T-helper 9 cell (primary cell): ENCODE measurements at places on chromosomes 1 and 21.

GRCh38 chr1:174352117-174352516 is 95.6 kb upstream of the GPR52 start:
- no peak for DNase-seq

- no peak for DNase-seq
These were observed 32.0 kb upstream of the RCAN3 start for GRCh38 chr1:24470592-24470991.

DNA sequence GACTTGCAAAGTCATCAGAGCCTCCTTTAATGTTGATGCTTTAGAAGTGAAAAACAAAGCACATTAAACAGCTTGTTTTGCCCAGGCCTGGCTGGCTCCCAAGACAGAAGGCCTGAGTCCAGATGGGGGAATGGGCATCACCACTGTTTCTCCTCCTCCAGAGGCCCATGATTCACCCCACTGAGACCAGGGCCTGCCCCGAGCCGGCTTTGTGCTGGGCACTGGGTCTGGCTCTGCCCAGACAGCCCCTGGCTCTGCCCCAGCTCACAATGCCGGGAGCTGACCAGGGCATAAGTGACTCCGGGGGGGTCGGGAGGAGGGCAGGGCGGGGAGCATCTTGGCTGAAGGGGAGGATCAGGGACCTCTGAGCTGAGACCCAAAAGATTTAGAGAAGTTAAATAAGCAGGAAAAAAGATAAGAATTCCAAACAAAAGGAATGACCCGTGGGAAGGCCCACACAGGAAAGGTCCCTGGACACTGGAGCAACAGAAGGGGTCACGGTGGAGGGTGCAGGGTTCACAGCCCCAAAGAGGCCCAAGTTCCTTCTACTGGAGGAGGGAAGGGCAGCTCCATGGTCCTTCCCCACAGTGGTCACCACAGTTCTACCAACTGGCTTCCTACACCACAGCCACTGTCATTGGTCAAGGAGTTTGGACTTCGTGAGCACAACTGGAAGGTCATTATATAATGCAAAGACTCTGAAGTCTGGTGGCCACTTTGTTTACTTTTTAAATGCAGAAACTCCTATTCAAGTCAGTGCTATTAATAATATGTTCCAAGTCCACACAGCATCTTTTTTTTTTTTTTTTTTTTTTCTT is 5.5 kb downstream of the C2CD2 start:
- no peak for DNase-seq

- no peak for DNase-seq
These were observed 61.3 kb downstream of the NFASC start for GRCh38 chr1:204931768-204932572.

- no peak for DNase-seq
These were observed 134.6 kb upstream of the RUNX3 start for GRCh38 chr1:25064465-25065240.

DNA sequence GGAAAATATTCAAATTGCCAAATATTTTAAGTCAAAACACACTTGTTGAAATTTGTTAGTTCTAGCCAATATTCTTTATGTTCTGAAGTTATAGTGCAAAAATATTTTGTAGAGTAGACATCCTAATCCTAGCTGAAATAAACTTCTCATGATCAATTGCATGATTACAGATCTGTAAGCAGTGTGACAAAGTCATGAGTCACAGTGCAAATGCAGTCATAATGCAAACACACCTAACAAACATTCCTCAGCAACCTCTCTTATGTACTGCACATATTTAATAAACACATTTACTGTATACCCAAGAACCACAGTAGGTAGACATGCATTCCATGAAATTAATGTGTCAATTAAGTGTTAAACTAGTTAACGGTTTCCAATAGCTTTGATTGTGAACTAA is 1857.4 kb downstream of the NCAM2 start:
- DNase-seq: no peak

DNA sequence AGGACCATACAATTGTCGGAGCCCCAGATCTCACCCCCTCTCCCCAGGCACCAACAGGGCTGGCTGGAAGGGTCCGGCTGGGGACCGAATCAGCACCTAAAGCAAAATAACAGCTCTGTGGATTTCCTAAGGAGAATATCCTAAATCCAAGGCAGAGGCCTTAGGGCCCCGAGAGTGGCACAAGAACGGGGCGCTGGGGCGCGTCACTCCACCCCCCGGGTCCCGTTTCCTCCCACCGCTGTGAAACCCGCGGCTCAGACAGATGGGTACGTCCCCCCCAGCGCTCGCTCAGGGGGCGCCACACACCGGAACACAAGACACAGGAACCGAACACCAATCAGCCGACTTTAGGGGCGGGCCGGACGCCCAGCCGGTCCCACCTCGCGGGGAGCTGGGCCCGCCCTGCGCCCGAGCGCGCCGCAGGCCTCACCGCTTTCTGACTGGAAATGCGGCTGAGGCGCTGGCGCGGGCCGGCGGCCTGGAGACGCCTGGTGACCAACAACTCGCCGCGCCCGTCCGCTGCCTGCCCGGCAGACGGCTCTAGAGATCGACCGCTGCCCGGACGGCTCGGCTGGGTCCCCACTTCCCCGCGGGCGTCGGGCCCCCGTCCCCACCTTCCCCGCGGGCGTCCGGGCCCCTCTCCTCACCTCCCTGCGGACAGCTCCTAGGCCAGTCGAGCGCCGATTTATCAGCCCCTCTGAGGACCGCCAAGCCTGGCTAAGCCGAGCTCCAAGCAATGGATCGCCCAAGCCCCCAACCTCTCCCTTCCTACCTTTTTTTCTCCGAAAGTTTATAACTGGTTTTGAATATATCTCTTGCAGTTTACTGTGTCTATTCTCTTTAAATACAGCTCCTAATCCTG is at the start of gene HFM1:
HFM1 (minus strand) TSS at position 687 of the 862 bp plus-strand sequence. CDS start 3,755 bp downstream, outside the sequence.
- no peak for DNase-seq

DNA sequence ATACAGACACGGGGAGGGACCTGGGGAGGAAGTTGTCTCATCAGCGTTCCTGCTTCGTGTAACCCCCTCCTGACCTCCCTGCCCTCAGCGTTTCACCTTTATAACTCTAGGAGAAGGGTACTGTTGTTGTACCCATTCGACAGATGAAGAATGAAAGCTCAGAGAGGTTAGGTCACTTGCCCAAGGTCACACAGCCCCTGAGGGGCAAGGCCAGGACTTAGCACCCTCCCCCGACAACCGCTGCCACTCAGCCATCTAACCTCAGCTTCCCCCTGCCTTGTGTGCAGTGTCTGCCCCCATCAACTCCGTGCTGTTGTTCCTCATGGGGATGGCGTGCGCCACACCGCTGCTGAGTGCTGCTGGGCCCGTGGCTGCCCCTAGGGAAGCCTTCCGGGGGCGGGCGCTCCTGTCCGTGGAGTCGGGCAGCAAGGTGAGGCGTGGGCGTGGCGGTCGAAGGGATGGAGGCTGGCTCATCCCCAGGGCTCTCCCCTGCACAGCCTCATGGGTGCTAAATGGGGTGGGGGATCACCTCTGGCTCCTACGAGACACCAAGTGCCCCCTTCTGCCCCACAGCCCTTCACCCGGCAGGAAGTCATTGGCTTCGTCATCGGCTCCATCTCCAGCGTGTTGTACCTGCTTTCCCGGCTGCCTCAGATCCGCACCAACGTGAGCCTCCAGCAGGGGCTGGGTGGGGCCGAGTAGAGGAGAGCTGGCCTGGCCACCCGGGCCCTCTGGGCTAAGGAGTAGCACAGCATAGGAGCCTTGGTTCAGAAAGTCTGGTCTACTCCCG is 14.0 kb downstream of the SLC66A1 start:
- no peak for DNase-seq

- no peak for DNase-seq
These were observed 110.9 kb downstream of the NTPCR start for GRCh38 chr1:233061265-233061664.

DNA sequence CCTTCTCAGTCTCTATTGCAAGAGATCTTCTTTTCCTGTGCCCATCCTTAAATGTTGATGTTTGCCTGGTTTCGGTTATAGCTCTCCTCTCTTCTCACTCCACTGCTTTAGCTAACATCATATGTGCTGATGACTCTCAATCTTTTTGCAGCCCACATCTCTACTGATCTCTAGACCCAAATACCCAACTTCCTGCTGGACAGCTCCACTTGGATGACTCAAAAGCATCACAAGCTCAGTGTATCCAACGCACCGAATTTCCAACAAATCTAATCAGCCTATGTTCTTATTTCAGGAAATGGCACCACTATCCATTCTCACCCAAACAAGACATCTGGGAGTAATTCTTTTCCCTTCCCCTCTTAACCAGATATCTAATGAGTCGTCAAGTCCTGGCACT is 79.1 kb upstream of the ARTN start:
- DNase-seq: no peak

GRCh38 chr1:210231846-210232510 is 618 bp upstream of the SERTAD4 start:
- DNase-seq: no peak

DNA sequence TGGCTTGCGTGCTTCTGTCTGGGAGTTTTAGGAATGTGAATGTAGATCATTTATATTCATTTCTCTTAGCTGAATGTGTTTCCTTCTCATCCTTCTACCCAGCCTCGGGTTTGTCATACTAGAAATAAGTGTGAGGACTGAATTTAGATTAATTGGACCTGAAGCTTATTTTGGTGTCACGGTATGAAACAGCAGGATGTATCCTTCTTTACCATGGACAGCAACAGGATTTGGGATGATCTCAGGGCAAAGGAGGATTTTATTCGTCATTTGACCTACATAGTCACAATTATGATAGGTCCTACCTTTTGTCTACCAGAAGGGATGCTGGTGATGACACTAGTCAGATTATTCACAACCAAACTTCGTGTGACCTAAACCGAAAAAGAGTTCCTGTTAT is 127.4 kb downstream of the FMN2 start:
- no peak for DNase-seq

DNA sequence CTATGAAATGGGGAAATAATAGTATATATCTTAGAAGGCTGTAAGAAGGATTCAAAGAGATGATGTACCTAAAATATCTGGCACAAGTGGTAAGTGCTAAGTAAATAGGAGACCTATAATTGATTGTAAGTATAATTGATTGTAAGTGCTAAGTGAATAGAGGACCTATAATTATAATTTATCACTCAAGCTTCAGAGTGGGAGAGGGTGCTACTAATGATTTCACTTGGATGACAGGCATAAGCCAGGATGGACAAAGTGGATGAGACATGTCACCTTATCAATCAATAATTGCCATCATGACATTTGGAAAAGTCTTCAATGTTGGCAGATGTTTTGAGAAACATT is 11.2 kb downstream of the RCAN1 start:
- DNase-seq: no peak

GRCh38 chr1:116733476-116734365 is 20.5 kb upstream of the CD2 start:
- DNase-seq: no peak

DNA sequence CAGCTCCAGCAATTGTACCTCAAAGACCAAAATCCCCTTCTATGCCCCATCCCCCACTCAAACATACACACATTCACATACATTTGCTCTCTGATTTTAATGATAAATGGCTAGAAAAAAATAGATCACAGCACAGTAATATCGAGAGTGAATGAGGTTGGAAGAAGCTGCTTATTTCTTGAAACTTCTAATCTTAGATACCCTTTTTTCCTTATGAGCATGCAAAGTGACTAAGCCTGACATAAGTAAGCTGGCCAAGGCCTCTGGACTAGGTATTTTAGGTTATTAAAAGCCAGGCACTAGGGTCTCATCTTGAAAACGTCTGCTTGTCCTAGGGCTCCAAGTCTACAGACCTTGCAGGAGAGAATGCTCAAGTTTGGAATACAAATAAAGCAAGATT is 133.6 kb downstream of the TGFBR3 start:
- no peak for DNase-seq

DNA sequence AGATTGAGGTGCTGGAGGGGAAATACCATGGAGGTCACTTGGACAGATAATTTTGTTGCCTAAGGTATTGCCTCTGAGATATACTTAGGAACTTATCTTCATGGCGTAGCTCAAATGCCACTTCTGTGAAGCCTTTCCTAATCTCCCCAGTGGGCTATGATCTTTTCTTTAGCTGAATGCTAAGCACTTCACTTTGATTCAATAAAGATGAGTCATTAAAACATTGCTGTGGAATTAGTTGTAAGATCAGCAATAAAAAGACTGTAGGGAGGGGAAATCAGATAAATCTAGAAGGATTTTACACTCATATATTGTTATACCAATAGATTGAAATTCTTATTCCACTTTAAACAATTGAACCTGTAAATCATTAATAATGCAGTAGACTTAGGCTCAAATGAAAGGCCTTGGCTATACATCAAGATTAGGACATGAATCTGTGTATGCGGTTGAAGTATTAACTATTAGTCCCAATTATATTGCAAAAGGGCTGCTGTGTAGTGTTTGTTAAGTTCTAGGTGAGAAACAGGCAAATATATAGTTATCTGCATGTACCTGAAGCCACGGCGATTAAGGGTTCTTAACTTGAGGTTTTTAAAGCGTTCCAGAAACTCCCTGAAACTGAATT is 19.2 kb upstream of the MAGOH start:
- DNase-seq: no peak

DNA sequence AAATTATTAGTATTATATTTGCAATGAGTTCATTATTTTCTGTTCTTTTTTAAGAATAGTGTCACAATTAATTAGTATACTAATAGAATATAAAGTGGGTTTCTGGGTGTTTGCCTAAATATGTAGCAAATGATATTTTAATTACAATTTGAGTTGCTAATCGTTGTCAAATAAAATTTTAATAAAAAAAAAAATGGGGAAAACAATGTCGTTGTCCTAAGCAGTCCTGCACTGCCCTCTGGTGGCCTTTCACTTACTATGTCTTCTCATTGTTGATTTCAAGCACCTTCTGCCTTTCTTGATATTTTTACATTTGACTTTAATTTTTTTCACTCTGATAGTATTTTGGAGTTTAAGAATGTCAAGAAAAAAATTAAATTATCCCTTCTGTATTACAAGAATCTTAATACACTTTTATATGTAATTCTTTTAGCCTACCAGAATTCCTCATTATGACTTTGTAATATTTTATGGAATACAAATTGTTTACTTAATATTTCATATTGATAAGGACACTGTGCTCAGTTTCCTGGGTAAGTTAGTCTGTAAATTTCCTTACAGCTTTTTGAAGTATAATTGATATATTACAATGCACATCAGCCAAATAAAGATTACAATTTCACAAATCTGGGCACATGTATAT is 104.5 kb upstream of the FMN2 start:
- DNase-seq: no peak
